ENCODE measurements at places on chromosomes 4 and X. TPM values are rescaled to one million over a fixed set of nuclear protein-coding genes. Genes with fewer than 3 reads are reported as not detected.

PAPSS1 gene
- 65.5 TPM for total RNA-seq

ZNF674 gene
- 3.4 TPM for total RNA-seq

IL21 gene
- not detected for total RNA-seq

ANK2 gene
- total RNA-seq = 0.27 TPM

- DNase-seq = no peak
Observed at GRCh38 chrX:74370487-74370886, 50.8 kb upstream of the SLC16A2 start.

DNA sequence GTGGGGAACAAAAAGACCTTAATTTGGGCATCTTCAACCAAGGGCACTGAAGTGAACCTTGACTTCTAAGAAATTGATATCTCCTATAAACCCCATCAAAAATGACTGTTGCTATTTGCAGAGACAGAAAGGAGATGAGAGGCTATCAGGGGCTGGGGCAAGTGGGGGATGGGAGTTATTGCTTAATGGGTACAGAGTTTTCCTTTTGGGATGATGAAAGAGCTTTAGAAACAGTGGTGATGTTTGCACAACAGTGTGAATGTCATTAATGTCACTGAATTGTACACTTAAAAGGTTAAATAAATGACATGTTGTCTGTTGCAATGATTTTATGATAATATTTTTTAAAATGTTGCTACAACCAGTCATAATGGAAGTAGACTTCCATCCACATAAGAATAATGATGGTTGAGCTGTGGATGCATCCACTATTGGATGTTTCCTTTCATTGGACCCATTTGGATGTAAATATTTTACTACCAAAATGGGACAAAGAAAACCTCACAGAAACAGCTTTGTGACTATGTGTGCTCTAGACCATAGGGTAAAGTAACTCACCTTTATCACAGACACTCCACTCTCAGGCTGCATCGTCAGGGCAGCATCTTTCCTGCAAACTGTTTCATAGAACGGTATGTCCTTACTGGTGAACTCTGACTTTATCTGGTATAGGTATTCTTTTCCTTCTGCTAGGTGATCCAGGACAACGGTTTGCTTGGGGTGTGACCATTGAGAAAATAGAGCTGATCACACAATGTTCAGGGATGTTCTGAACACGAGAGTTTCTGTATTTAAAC, 31.6 kb upstream of the FAM9A start:
- no peak for DNase-seq

DNA sequence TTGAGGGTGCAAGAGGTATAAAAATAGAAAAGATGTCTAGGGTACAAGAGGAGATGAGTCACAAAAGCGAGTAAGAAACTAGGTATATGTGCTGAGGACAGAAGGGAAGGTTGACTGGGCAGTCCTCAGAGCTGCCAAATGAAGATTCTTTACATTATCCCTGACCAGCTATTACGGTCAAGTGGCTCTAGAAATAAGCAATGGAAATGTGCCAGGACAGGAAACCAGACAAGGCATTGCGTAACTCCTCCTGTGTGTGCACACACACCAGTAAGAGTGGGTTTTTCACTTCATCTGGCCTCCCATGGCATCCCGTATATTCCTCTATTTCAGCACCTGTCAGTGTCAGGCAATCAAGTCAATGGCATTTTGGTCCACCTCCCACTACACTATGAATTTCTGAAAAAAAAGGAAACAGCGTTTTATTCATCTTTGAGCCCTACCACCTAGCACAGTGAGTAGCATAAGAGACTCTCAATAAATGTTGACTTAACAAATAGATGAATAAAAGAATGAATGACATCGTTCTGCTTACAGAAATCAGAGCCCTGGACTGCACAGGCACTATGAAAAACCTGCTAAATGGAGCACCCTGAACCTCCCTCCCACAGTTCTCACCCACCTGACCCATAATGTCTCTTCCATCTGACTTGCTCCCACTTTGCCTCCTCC, 62.6 kb upstream of the KLF3 start:
- DNase-seq = peak; percentile 25

DNA sequence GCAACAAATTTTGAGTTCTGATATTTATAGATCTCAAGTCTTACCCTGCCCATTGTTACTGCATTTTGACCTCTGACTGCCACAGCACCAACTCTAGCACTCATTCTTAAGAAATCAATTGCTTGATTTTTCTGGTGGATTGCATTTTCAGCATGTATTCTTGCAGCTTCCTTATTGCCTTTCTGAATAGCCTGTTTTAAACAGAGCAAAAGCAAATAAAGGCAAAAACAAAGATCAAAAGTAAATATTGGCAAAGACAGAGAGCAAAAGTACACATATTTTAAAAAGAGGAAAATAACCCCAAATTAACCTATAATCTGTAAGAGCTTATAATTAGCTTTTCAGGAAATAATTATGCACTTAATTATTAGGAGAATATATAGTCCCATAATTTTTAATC, 129.4 kb upstream of the TENT5D start:
- DNase-seq = no peak

DNA sequence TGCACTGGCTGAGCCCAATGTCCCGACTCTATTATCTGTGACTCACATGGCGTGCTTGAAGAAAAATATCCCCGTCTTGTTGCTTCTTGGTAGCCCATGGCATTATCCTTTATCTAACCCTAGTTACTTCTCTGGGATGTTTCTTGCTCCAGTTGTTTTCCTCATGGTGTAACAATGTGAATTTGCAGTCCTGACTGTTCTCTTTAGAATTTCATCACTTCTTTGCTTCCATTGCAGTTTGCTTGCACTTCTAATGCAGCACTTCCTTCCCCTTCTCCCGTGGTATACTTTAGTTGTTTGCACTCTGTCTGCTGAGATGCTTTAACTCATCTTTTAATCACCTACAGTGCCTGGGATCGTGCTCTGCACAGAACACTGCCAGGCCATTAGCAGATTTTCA, 126.9 kb downstream of the MAML3 start:
- DNase-seq = no peak

DNA sequence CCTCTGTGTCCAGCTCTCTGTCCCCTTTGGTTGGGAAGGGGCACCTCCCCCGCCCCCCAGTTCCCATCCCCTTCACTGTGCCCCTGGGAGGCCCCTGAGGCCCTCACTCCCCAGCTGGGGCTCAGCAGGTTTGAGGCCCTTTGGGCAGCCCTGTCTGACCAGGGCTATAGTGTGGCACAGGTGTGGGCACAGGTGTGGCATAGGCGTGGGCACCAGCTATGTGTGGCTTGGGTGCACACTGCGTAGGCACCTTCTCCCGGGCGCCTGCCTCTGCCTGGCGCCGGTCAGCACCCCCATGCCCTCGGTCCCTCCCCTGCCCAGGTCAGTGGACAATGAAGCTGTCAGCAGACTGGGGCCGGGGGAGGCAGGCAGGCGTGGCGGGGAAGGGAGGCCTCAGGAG, 7.5 kb upstream of the FGFR3 start:
- no peak for DNase-seq

DNA sequence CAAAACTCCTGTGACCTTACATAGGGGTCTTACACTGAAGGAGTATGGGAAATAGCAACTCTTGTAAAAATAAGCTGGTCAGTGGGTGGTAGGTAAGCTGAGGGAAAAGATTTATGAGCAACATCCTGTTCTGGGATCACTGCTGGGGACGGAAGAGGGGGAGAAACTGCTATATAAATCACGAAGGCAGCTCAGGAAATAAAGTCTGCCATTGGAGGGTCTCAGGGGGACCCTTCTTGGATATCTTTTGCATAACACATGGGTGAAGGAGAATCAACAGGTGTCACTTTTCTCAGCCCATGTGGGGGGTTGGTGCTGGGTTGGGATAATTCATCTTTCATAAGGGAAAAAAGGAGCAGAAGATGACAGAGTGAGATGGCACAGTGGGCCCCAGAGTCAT, 33.7 kb downstream of the AFF1 start:
- DNase-seq = no peak

Measured in M059J (cell line).